ENCODE measurements at places on chromosomes 3 and 15.

GRCh38 chr3:112253301-112253971 is 40.6 kb downstream of the SLC9C1 start:
- no peak for DNase-seq

DNA sequence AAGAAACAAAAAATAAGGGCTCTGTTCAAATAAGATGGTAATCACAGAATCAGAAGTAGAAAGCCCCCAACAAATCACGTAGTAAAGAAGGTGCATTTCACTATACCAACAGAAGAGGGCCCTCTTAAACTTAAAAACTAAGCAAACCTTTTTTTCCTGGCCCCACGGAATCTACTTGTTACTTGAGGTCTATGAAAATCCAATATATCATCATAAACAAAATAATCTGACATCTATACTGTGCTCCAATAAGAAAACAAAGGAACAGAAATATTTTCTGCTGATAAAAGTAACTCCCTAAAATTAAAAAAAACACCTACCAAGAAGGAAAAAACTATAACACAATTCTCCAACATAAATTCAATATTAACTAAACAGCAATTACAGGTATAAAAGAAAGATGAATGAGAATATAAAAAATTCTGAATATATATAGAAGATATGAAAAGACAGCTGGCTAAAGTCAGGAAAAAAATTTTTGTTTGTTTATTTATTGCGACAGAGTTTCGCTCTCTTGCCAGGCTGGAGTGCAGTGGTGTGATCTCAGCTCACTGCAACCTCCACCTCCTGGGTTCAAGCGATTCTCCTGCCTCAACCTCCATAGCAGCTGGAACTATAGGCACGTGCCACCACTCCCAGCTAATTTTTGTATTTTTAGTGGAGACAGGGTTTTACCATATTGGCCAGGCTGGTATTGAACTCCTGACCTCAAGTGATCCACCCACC is 81.8 kb downstream of the CLASP2 start:
- no peak for DNase-seq

DNA sequence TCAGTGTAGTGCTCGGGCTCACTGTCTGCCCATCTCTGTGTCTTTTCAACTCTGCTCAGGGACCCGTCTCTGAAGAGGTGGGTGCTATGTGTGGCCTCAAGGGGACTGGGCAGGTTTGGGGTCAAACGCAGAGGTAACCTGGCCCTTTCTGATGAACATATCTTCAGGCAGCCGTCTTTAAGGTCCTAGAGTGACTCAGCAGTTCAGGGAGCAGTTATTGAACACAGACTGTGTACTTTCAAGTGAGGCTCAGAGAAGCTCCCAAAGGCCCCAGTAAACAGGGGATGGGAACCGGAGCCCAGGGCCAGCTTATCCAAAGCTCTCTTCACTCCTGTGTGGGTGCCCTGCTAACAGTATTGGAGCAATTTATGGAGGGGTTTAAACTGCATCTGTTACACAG is 73.1 kb downstream of the WDR76 start:
- no peak for DNase-seq

- DNase-seq: no peak
These were observed 132.6 kb upstream of the COL8A1 start for GRCh38 chr3:99505646-99506269.

GRCh38 chr3:112327371-112327951 is 5.5 kb upstream of the CD200 start:
- no peak for DNase-seq

DNA sequence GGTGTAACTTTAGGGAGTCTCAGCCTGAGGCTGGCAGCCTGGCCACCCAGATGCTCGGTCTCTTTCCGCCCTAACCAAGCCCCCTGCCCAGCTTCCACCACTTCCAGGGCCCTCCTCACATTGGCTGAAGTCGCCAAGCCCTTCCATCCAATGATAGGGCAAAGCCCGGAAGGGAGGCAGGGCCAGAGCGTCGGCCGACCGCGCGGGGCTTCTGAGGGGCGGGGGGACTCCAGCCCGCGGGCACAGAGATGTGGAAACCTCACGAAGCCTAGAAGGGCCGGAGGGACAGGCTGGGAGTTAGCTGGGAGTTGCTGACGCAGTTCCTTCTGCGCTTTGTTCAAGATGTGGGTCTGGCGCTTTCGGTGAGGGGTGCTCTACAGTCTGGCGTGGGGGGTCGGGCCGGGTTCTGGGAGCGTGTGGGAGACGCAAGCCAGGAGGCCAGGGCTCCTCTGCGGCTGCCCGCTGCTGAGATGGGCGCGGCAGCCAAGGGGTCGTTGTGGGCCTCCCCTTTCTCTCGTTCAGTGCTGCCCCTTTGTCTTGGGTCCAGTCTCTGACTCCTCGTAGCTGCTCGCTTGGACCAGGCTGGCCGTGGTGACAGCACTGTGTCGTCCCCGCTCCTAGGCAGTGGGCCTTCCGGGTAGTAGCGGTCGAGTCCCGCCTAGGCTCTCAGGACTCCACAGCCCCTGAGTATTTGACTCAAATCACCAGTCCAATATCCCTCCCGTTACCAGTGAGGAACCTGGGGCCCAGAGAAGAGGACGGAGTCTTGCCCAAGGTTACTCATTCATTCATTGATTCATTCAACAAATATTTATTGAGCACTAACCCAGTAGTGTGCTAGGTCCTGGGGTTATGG is at the start of gene ZNF660:
Gene ZNF660, plus strand, starts transcription at position 319 of the 856 bp plus-strand sequence. CDS start 9,230 bp downstream, outside the sequence.
- DNase-seq: peak; percentile 71

All from anterior cingulate cortex (tissue), 58 donors.